WTC11 (cell line): ENCODE measurements at places on chromosomes 16 and 17. TPM values are rescaled to one million over a fixed set of nuclear protein-coding genes. Genes with fewer than 3 reads are reported as not detected.

- DNase-seq = no peak
Observed at GRCh38 chr17:80925688-80926335, 65.8 kb upstream of the CHMP6 start.

Gene CHST5
- 0.71 to 0.89 TPM in 2 of 3 replicates, not detected in the other for total RNA-seq

DNA sequence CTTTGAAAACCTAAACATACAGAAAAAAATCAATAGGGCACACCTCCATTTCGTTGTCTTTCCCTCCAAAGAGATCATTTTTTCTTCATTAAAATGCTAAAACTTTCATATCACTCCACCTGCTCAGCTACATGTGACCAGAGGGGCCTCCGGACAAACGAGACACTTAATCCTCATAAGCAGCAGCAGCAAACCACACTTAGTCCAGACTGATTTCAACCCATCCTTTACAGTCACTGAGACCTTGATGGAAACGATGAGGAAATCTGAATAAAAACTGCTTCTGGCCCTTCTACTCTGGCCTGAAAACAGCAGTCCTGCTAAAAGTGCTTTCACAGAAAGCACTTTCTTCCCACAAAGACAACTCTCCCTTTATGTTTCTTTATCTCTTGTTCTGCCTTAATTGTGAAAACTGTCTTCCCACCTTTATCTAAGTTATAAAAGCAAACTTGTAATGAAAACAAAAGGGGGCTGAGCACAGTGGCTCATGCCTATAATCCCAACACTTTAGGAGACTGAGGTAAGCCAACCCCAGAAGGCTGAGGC lies 4.6 kb downstream of the ANKRD11 start:
- no peak for DNase-seq

GRCh38 chr17:10653987-10654386 lies 3.1 kb downstream of the MYH3 start:
- no peak for DNase-seq

DNA sequence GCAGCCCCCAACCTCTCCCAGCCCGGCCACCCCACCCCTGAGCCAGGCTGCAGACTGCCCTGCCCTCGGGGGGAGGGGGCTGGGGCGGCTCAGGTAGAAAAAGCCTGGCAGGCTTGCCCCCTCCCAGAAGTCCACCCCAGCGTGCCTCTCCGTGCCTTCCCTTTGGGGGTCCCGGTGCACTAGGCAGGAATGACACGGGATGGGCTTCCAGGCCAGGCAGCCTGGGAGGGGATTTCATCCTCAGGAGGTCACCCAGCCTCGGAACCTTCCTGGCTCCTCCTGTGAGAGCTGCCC lies 185.0 kb downstream of the NTN1 start:
- no peak for DNase-seq
